ENCODE measurements at places on chromosomes 2 and 18.

DNA sequence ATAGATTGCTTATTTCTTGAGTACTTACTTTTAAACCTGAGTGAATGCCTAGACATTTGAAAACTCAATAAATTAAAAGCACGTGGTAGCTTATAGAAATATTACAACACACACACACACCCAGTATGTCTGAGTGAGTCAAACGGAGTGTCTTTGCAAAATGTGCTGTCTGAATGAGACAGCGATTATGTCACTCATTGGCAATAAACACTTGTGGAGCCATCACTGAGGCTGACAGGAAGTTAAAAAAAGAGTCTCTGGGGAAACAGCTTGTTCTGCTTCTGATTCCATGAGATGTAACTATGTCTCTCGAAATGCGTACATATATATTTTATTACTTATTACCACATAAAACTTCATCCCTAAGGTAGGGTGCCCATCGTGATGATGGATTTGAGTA, 22.3 kb upstream of the VPS4B start:
- DNase-seq = no peak

GRCh38 chr2:121955426-121955825, 200.0 kb downstream of the TSN start:
- peak; percentile 84 for DNase-seq

DNA sequence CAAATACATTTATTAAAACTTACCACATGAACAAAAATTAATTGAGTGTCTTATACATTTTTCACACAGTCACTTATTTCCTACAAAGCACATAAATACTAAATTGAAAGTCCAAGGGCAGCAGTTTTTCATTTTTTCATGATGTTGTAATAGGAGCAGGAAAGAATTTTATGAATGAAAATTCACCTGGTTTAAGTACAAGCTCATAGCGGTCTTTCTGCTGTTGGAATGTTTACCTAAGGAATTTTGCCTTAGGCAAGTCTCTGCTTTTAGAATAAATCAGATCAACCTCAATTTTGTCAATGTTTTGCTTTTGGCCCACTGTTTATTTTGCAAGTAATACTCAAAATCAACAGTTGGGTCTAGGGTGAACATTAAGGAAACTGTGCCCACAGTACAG, 40.0 kb downstream of the ETAA1 start:
- no peak for DNase-seq

DNA sequence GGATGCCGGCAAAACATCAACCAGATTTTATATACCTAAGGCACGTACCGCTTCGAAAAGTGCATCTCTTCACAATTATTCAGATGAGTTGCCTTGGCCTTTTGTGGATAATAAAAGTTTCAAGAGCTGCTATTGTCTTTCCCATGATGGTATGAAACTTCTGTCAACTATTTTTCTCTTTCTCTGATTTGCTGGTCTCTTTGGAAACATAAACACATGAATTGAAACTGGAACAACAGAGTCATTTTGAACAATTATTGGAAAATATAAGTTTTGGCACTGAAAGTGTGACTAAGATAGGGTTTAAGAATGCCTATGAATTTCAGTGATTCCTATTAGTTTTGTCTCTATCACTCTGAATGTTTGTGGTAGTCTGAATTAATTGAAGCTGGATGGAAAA, 109.9 kb downstream of the DPP4 start:
- no peak for DNase-seq

- DNase-seq = no peak
Observed at GRCh38 chr2:54347622-54348021, 91.6 kb upstream of the TSPYL6 start.

DNA sequence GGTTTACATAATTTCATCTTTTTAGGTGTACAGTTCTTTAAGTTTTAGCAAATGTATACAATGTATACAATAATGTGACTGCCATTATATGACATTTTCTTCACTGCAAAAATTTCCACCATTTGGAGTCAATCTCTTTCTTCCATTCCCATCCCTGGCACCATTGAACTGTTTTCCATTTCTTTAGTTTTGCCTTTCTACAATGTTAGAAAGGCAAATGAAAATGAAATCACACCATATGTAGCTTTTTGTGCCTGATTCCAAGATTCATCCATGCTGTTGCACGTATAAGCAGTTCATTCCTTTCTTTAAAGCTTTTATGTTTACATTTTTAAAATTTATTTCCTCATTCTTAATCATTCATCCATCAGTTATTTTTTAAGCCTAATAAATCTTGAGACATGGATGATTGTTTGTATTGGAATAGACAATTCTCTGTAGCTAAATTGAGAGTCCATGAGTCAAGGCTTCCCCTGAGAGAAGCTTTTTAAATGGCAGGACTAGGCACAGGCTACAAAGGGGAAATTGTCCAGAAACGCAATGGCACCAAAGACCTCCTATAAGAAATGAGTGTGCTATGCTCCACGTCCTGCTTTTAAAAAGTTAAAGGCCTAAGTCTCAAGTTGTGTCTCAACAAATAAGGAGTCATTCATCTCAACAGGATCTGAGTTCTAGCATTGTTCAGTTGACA, 8.7 kb upstream of the COL5A2 start:
- DNase-seq = no peak

DNA sequence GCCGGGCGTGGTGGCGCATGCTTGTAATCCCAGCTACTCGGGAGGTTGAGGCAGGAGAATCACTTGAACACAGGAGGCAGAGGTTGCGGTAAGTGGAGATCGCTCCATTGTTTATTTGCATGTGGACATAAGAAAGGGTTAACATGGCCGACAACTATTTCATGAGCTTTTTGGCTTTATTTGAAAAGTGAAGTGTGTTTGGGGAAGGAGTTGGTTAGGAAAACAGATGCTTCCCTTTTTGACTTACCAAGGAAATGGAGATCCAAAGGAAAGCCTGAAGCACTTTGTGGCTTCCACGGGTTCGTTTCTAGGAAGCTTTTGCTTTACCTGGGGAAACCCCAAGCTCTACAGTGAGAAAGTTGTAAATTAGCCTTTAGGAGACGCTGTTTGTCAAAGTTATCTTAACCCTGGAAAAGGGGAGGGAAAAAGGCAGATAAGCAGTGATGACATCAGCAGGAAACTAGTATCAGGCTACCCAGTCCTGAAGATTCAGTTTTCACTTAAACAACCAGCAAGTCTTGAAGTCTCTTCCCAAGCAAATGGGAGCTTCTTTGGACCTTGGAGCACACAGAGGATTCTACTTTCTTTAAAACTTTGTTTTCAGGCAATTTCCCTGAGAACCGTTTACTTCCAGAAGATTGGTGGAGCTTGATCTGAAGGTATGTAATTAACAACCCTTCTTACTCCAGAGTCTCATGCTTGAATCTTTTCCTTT, at the start of gene CASP10:
Gene CASP10 (plus strand): TSS at position 492 of the 715 bp plus-strand sequence. CDS start 2,637 bp downstream, outside the sequence.
- no peak for DNase-seq

GRCh38 chr2:181456660-181457120, 496 bp upstream of the ITGA4 start:
- DNase-seq = no peak

- no peak for DNase-seq
Observed at GRCh38 chr2:19993731-19994130, 3.8 kb upstream of the WDR35 start.

DNA sequence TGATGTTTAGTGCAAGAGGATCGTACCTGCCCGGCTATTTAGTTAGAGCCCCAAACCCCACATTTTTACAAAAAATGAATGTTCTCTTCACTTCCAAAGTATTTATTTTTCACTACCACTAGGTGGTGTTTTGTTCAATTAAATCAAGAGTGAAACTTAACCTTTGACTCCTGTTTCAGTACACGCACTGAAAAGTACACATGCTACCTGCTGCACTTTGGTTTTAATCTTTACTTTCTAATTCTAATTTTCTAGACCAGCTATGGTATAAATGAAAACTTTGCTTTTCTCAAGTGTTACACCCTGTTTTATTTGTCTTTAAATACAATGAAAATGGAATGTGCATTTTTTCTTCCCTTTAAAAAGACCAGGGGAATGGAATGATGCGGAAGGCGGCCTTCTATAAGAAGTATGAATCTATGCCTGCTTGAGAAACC, 31.4 kb upstream of the CHN1 start:
- DNase-seq = no peak

DNA sequence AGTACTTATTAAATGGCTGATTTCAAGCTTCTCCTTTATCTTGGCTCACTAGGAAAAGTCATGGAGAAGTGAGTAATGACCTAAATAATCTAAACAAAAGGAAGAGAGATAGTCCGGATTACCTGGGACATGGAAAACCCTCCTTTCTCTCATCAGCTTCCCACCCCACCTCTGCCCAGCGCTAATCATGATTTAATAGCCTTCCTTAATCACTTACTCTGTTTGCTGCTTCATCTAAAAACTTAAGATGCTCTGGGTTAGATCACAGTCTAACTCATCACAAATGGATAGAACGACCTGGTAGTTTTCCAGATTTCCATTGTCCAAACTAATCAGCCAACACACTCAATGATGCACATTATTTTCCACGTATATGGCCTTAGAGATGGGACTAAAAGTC, 87.8 kb upstream of the THOC1 start:
- DNase-seq = no peak

Measured in posterior cingulate gyrus (tissue), 11 donors.